ENCODE measurements at places on chromosomes 7 and 10.
A peak's percentile ranks its signal among the peaks of the same experiment; 100 is the strongest.

GRCh38 chr10:30048768-30049517, 10.4 kb downstream of the JCAD start:
- DNase-seq = peak; percentile 28

DNA sequence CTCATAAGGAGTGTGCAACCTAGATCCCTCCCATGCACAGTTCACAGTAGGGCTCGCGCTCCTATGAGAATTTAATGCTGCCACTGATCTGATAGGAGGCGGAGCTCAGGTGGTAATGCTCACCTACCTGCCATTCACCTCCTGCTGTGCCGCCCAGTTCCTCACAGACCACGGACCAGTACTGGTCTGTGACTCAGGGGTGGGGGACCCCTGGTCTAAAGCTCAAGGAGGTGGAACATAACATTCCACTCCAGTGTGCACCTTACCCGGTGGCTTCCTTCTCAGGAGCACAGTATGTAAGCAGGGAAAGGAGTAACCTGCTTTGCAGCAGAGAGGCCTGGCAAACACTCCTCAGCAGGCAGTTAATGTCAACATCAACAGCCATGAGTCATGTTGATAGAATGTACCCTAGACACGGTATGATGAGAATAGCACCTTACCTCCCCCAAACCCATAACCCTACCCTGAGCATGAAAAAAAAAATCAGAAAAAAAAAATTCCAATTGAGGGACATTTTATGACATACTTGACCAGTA, 273.5 kb downstream of the FGFR2 start:
- DNase-seq = no peak

DNA sequence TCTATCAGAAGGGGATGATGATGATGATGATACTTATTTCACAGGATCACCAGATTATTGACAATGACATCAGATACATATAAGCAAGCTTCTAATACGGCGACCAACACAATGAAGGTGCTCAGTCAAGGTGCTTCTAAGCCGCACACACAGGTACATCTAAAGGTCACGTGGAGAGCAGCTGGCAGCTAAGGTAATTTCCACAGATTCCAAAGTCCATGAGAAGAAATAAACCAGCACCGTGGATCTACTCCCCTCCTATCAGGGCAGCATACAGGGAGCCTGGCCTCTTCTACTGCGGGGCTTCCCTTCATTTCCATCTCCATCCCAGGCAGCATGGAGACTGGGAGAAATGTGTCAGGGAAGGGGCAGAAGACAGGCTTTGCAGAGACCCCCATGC, 37.5 kb downstream of the DENND11 start:
- no peak for DNase-seq

DNA sequence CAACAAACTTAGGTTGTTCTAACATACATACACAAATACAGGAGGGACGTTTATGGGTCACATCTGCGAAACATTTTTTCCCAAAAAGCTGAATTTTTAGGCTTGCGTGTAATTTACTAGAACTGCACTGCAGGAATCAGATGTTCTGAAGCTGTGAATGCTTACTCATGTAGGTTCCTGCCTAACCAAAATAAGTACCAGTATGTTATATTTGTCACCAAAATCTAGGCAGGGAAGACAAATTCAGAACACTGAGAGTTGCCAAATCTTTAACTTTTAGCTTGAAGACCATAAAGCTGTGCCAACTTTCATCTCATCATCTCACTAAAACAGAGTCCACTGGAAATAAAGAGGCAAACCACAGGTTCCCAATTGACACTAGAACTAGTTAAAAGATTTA, 5.7 kb downstream of the UBE2H start:
- DNase-seq = no peak

- peak; percentile 56 for DNase-seq
Measured at GRCh38 chr7:19519443-19520021, 189.3 kb downstream of the POLR1F start.

GRCh38 chr10:78623578-78624215, 445.1 kb upstream of the ZMIZ1 start:
- no peak for DNase-seq

- no peak for DNase-seq
Measured at GRCh38 chr10:104589871-104590270, 51.2 kb upstream of the SORCS3 start.

GRCh38 chr10:49363309-49364031, 32.4 kb downstream of the DRGX start:
- no peak for DNase-seq

- no peak for DNase-seq
Measured at GRCh38 chr7:129703751-129704150, 92.2 kb downstream of the NRF1 start.

DNA sequence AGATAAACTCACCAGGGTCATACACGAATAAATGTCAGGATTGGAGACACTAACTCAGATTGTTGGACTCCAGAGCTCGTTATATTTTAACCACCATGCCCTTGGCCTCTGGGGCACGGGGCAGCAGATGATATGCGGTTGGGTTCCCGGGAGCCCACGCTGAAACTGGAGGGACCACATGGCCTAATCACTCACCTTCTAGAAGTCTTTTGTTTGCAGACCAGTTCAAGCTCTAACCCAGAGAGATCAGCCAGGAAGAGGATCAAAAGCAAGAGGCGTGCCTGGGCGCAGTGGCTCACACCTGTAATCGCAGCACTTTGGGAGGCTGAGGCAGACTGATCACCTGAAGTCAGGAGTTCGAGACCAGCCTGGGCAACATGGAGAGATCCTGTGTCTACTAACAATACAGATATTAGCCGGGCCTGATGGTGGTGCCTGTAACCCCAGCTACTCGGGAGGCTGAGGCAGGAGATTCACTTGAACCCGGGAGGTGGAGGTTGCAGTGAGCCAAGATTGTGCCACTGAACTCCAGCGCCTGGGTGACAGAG, 42.6 kb upstream of the ECHDC3 start:
- no peak for DNase-seq

GRCh38 chr10:67788028-67788886, 49.7 kb downstream of the DNAJC12 start:
- DNase-seq = no peak

GRCh38 chr10:37728830-37729229, 128.6 kb downstream of the ZNF248 start:
- no peak for DNase-seq

- no peak for DNase-seq
Measured at GRCh38 chr10:69413221-69413865, 3.4 kb downstream of the TACR2 start.

DNA sequence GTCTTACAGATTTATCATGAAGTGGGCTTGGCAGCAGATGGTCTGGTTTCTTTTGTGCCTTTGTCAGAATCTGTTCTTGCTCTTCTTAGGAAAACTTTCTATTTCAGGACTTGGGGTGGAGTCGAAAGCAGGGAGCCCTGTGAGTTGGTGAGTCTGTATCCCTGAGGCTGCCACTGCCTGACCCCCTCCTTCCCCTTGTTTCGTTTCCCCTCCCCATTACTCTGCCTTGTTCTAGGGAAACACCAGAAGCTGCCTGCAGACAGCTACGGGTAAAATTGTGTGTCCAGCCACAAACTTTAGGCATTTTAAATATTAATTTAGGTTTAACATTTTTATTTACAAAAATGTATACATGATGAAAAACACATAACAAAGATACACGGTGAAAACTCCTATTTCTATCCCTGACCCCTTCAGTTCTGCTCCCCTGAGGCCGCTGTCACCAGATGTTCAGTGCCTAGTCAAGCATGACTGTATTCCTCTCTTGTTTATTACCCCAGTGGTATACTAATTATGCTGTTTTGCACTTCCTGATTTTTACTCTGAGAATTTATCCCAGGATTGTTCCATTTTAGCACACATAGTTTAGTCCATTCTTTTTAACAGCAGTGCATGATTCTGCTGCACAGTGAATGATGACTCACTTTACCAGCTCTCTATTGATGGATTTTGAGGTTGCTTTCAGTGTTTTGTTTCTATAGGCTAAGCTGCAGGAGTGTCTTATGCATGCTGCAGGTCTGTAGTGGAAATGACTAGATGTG, 9.1 kb downstream of the TSPAN14 start:
- DNase-seq = no peak

DNA sequence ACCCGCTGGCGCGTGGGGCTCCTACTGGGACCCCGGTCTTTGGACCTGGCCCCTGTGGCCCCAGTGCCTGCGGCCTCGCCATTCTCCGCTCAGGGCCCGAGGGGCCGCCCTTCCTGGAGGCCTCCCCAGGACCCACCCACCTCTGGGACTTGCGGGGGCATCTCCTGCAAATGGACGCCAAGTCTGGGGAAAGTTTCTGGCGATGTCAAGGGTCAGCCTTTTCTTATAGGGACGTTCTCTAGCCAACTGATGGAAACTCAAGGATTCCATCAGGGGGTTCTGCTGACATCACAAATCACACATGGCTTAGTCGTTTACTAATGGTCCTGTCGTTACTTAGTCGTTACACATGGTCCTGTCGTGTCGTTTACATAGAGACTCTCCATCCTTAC, 57.7 kb upstream of the RHOBTB1 start:
- DNase-seq = no peak

DNA sequence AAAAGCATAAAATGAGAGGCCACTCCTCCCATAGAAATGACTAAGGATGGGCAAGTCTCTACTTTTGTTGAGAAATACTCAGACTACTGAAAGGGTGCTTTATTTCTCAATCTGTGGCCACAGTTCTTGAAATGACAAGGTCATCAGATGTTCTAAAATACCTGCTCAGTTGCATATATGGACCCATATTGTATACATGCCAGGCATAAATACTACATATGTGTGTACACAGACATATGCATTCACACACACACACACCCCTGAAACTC, 691.5 kb upstream of the SORCS1 start:
- no peak for DNase-seq

DNA sequence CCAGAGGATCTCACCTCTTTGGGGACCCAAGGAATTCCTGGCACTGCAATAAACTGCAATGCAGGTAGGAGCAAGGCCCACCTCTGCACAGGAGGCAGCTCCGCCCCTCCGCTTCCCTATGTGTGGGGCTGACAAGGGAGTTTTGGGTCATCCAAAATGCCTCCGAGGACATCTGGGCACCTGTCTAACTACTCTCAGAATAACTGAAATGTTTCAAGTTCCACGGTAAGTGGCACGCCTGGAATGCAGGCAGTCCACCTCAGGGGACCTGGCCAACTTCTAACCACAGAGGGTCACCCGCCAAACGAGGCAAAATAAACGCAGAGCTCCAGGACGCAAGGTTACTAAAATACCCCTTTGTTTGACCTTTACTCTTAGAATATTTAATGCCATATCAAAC, 102.5 kb downstream of the FGFR2 start:
- DNase-seq = no peak

GRCh38 chr10:69835875-69836730, 34.4 kb downstream of the COL13A1 start:
- no peak for DNase-seq

DNA sequence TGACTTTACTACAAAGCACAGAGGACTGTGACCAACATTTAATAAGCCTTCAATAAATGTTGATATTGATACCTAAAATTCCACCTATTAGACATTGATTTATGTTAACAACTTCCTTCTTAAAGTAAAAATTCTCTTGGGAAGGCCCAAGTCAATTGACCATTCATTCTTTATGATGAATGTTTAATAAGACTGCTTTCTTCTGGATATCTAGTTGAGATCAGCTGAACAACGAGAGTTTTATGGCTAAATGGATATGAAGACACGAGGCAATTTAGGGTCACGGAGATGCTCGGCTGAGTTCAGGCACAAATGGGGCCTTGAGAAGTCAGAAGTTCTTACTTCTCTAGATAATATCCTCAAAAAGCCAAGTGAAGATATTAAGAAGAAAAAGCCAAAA, 258.8 kb downstream of the FRMD4A start:
- DNase-seq = no peak

DNA sequence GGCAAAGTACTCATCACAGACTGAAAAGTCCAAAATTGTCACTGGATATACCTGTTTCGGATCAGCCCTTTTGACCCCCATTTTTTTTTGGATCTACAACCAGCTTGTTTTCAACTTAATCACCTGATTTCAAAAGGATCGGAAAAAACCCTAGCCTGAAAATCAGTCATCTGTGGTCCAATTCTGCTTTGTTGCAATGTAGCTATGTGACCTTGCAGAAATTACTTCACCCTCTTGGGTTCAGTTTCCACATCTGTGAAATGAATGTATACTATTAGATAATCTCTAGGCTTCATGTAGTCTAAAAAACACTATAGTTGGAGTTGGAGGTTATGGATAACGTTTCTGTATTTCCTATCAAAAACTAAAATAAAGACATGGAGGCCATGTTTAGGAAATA, 37.1 kb downstream of the STEAP4 start:
- no peak for DNase-seq
